ENCODE measurements at places on chromosomes 4 and X.

- no peak for DNase-seq
Measured at GRCh38 chr4:130110189-130110588, 1014.2 kb downstream of the C4orf33 start.

- DNase-seq = no peak
Measured at GRCh38 chr4:147831551-147832171, 99.8 kb downstream of the ARHGAP10 start.

DNA sequence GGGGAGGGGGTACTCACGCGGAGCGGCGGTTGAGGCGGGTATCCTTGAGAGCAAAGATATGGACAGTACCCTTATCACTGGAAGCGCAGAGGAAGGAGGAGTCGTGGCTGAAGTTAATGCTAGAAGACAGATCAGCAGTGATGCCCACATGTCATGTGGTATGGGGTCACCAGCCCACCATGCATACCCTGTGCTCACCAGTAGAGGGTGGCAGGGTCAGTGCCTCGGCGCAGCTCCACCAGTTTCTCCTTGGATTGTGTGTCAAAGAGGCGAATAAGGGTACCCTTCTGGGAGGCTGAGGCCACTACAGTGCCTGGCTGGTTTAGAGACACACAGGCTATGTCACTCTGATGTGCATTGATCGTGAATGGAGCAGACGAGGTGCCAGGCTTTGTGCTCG, 1.5 kb upstream of the PRAF2 start:
- DNase-seq = no peak

- DNase-seq = no peak
Measured at GRCh38 chr4:9899306-9900055, 118.0 kb downstream of the DRD5 start.

- no peak for DNase-seq
Measured at GRCh38 chr4:185357211-185357610, 38.5 kb downstream of the LRP2BP start.

DNA sequence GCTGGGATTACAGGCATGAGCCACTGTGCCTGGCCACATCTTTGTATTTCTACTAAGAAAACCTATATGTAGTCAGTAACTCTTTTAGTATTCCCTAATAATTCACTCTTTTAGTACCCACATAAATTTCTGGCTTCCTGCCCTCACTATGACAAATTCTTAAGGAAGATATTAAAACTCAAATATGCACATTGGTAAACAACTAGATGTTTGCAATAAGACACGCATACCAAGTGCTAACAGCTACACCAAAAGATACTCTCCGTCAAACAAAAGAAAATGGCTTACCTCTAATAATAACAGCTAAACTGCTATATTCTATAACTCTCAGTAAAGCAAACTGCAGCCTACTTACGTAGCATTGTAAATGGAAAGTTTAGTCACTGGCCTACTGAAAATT, 6.3 kb downstream of the UBA6 start:
- DNase-seq = no peak

DNA sequence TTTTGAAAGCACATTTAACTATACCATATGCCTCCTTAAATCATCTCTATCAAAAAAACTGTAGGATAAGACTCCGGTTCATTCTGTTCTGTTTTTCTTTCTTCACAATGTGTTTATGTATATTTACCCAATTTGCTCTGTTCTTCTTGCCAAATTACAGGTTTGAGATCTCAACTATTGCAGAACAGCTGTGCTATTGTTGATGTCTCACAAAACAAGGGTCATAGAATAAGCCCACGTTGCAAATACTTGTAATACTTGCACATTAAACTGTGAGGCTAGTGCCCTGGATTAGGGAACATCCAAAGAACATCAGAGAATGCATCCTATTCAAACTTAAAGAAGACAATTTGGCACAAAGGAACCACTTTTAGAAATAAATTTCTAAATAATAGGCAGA, 45.4 kb downstream of the ANTXR2 start:
- DNase-seq = no peak

DNA sequence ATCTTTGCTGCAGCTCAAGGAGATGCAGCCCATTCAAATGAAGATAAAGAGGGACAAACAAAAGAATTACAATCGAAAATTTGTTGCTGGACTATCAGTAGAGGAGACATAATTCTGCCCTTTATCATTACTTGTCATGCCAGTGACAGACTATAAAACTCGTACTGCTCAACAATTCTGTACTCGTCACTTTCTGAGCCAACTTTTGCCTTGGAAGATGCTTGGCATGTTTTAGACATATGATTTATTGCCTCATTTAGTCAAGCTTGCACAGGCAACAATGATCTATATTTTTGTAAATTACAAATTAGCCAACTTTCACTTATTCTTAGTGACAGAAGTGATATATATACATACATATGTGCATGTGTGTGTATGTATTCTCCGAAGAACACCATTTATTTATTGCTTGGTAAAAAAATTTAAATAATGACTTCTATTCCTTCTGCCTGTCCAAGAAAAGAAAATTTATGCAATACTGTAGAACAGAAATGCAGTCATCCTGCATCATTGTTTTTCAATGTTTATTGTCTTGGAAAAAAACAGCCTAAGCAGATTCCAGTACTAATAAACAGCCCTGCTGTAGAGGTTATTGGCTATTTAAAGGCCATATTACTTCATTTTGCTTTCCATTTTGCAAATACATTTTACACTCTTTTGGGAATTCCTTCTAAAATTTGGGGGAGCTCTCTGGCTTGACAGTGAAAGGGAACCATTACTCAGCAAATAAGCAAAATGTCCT, 374.9 kb upstream of the GALNT7 start:
- no peak for DNase-seq

Data from CD4-positive, alpha-beta T cell treated with Interleukin-6 at 100 ng/mL for 8 hours (primary cell).